Activated T-helper 1 cell treated with anti-CD3 and anti-CD28 coated beads, Interleukin-12 subunit alpha, Interleukin-12 subunit beta, Interleukin-2, Interleukin-4 antibody, amounts not matched to agents 30 ng/mL and 10 ng/mL and 1 ng/mL, durations not matched to agents 14 hours and 24 hours and 36 hours (primary cell): ENCODE measurements at places on chromosomes 3 and 15. TPM values are rescaled to one million over a fixed set of nuclear protein-coding genes. Genes with fewer than 3 reads are reported as not detected.

The ADAMTS17 gene
- total RNA-seq = 0.83 and 1.3 TPM in 2 replicates

The MAGEL2 gene
- total RNA-seq = not detected in 2 replicates

The GABRR3 gene
- total RNA-seq = not detected in 2 replicates

The CLDN11 gene
- not detected in 2 replicates for total RNA-seq

- no peak overlapping the region for H3K27ac ChIP-seq
- H3K4me1 ChIP-seq = no peaks in the 10 kb centered on the region
- no peak for DNase-seq
- no peaks in the 10 kb centered on the region for H3K27me3 ChIP-seq
- H3K36me3 ChIP-seq = no peaks in the 10 kb centered on the region
Observed at GRCh38 chr3:158050461-158050860, 55.8 kb downstream of the SHOX2 start.

GRCh38 chr3:146156095-146156494 lies 4.9 kb downstream of the PLOD2 start:
- H3K4me1 ChIP-seq = peaks cover 10% of the 10 kb centered on the region
- H3K27me3 ChIP-seq = peaks cover 16% of the 10 kb centered on the region
- H3K27ac ChIP-seq = no peak overlapping the region
- DNase-seq = no peak

- H3K4me1 ChIP-seq = no peaks in the 10 kb centered on the region
- no peak overlapping the region for H3K4me3 ChIP-seq
- no peaks in the 10 kb centered on the region for H3K36me3 ChIP-seq
- no peak overlapping the region for H3K27ac ChIP-seq
Observed at GRCh38 chr3:3625544-3626271, 173.5 kb upstream of the LRRN1 start.

DNA sequence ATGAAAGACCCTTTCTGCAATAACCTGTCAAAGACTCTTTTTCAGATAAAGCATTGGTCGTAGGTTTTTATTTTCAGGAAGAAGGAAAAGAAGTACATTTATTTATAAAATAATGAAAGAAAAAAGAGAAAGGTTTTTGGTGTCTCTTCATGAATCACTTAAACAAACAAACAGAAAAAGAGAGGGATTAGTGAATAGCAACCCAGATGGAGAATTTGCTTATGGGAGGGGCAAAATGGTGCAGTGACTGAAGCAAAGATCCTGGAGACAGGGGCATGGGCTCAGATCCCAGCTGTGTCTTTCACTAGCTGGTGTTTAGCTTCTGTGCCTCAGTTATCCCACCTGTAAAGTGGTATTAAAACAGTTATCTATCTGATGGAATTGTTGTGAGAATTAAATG lies 78.6 kb upstream of the PFN2 start:
- peaks cover 10% of the 10 kb centered on the region for H3K27me3 ChIP-seq
- no peaks in the 10 kb centered on the region for H3K4me1 ChIP-seq
- no peak overlapping the region for H3K27ac ChIP-seq
- no peak for DNase-seq

DNA sequence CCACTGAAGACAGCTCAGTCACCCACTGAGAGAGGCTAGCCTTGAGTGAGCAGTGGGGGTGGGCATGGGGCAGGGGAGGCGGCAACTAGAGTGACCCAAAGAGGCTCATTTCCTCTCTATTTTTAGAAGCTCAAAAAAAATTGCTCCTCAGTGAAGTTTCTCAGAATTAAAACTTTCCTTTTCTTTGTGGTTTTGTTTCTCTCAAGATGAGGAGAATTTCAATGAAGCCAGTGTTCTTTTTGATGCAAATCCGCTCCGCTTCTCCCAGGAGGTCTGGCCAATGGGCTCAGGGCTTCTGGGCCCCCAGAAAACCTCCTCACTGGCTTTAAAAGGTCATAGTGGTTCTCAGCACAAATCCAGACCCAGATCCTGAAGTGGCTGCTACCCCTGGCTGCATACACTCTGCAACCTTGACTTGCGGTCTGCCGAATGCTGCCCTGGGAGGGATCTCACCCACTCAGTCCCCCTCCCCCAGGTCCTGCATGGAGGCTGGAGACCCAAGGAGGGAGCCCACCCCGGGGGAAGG lies at the start of gene ACSBG1:
Gene ACSBG1 (minus strand): TSS at position 51 of the 526 bp plus-strand sequence. CDS start 64 bp downstream, outside the sequence.
- no peak within 1 kb of the TSS for H3K4me3 ChIP-seq
- no peaks in the 10 kb centered on the region for H3K36me3 ChIP-seq
- no peak for DNase-seq
- peaks cover 6% of the 10 kb centered on the region for H3K4me1 ChIP-seq
- H3K27me3 ChIP-seq = peaks cover 16% of the 10 kb centered on the region

DNA sequence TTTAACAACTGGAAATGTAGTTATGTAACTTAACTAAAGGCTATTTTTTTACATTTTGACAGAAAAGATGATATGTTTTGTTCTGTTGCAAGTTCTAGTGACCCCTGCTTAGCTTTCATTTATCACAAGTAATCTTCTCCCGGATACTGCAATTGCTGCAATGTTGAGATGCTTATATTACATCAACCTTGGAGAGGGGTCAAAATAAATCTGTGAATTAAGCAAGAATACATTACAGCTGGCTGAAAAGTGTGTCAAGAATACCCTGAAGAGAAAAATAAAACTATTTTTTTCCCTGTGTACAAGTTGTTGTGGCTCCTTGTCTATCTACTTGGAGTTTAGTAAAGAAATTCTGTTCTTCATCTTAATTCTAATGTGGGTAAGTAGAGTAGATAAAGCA lies 232.1 kb upstream of the GOLIM4 start:
- no peaks in the 10 kb centered on the region for H3K4me1 ChIP-seq
- H3K4me3 ChIP-seq = no peak overlapping the region
- no peaks in the 10 kb centered on the region for H3K36me3 ChIP-seq
- DNase-seq = no peak

DNA sequence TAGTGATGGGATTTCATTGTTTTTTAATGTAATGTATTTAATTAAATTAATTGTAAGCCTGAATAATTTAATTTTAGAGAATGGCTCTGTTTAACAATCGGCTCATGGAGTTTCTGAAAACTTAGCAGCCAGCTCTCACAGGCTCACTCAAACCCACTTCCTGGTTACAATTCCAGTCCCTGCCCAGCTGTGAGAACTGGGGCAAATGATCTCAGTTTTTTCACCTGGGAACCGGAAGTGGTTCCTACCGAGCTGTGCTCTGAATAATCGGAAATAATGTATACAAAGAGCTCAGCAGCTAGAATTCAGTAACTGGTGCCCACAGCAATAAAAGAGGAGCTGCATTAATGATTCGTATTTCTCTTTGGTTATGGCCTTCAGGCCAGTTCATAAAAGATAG lies 244.3 kb upstream of the MCTP2 start:
- H3K36me3 ChIP-seq = no peaks in the 10 kb centered on the region
- H3K4me3 ChIP-seq = no peak overlapping the region
- H3K27me3 ChIP-seq = peaks cover 7% of the 10 kb centered on the region
- no peak overlapping the region for H3K27ac ChIP-seq
- H3K4me1 ChIP-seq = peaks cover 22% of the 10 kb centered on the region

- no peak for DNase-seq
- no peak overlapping the region for H3K4me3 ChIP-seq
- H3K27ac ChIP-seq = no peak overlapping the region
- peaks cover 2% of the 10 kb centered on the region for H3K27me3 ChIP-seq
Observed at GRCh38 chr15:33894193-33894592, 74.1 kb upstream of the CHRM5 start.
